Activated CD4-positive, alpha-beta T cell treated with anti-CD3 and anti-CD28 coated beads for 24 hours (primary cell): ENCODE measurements at places on chromosomes 16 and 17.

- no peak for DNase-seq
Measured at GRCh38 chr16:57372372-57373116, at the start of gene CX3CL1. TSS of gene CX3CL1 (plus strand) at chr16:57372490. CDS start at chr16:57372569, 79 bp downstream.

DNA sequence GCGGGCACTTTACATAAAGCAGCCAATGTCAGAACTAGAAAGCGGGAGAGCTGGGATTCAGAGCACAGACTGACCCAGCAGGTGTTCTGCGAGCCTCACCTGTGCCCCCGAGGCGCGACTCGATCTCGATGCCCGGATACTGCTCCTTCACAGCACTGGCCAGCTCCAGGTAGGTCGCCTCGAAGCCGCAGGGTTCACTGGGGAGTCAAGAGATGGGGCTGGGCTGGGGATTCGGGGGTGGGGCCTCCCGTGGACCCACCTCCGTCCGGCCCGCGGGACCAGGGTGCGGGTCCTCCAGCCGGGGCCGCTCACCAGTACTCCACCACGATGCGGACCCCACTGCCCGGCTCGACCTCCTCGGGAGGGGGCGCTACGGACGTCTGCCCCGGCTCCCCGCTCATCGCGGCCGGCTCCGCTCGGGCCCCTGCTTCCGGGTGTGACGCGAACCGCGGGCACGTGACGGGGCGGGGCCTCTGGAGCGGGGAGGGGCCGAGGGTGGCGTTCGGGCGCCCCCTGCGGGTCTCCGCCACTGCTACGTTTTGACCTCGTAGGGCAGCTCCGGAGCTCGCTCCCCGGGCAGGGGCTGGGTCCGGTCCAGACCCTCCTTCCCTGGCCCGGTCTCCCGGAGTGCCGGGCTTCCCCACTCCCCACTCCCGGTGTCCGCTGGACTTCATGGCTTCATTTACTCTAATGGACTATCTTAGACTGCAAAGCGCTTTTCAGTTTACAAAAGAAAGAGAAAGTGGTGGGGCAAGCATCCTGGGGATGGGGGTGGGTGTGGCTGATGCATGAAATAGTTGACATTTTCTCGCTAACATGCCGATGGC, at the start of gene MIEN1:
Gene MIEN1 (minus strand): TSS at position 438 of the 827 bp plus-strand sequence. CDS start 37 bp downstream, at position 401.
- DNase-seq = peak; percentile 92

GRCh38 chr17:66727634-66728570, 107.0 kb upstream of the CACNG5 start:
- DNase-seq = peak; percentile 19

GRCh38 chr16:22924492-22924891, 110.5 kb downstream of the HS3ST2 start:
- DNase-seq = no peak

GRCh38 chr17:81738801-81739393, 26.8 kb downstream of the SLC25A10 start:
- DNase-seq = no peak

- peak; percentile 50 for DNase-seq
Measured at GRCh38 chr17:17313350-17313991, 10.3 kb downstream of the NT5M start.

DNA sequence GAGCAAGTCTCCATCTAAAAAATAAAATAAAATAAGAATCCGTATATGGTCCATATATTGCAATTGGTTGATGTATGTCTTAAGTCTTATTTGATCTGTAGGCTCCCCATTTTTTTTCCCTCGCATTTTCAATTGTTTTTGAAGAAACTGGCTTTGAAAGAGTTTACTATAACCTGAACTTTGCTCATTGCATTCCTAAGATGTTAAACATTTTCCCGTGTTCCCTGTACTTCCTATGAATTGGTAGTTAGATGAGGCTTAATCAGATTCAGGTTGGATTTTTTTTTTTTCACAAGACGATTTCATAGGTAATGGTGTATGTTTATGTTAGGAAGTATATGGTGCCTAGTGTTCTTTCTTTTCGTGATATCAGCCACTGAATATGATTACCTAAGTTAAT, 3.3 kb downstream of the LRRC36 start:
- no peak for DNase-seq

GRCh38 chr17:16491131-16491702, 776 bp downstream of the LRRC75A start:
- DNase-seq = no peak

DNA sequence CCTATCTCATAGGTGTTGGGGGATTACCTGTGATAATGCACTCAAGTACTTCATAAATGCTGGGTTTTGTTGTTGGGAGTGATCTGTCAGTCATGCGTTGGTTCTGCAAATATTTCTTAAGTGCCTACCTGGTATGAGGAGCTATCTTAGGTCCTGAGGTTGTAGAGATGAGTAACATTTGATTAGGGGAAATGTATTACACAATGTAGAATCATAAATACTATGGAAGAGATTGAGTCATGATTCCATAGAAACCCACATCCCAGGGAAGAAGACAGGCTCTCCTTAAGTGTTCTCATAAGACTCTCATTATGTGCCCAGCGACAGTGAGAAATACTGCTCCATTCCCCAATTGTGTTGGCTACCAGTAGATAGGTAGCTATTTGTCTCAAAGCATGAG, 240.1 kb downstream of the FTO start:
- no peak for DNase-seq

DNA sequence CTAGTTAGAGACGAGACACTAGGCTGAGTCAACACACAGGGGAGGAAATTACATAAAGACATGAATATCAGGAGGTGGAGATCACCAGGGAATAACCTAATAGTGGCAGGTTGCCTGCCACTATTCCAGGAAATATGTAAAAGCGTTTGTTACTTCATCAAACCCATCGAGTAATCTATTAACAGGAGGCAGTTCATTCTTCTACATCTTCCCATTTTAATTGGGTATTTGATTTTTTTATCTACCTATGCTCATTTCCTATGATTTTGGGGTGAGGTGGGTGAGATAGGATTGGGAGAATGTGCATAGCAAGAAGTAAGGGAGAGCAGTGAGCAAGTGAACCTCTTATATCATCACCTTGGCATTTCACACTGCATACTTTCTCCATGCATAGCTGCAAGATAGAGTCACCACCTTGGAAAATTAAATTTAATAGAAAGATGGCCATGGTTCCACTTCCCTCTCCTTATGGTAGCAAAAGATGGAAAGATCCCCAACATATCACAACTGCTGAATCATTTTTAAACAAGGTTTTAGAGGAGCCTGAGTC, 312.2 kb downstream of the TMEM114 start:
- DNase-seq = no peak

- DNase-seq = peak; percentile 26
Measured at GRCh38 chr16:7025616-7026190, 306.9 kb upstream of the RBFOX1 start.

GRCh38 chr16:86874141-86874540, 295.8 kb downstream of the FOXL1 start:
- DNase-seq = peak; percentile 9

DNA sequence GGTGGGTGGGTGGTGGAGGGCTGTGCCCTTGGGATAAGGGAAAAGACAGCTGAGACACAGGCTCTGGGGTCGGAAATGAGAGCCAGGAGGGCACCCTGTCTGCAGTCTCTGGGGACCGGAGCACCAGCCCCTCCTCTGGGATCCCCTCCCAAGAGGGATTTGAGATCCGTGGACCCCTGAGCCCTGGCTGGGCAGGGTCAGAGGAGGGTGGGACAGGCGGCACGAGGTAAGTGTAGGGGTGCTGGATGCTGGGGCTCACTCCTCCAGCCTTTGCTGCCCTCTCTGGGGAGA, 425 bp downstream of the SGSH start:
- DNase-seq = no peak

- DNase-seq = no peak
Measured at GRCh38 chr16:50607447-50607846, 59.3 kb downstream of the NKD1 start.

- DNase-seq = no peak
Measured at GRCh38 chr17:31580706-31581490, 189.4 kb downstream of the RAB11FIP4 start.

GRCh38 chr16:17380613-17381012, 90.1 kb downstream of the XYLT1 start:
- no peak for DNase-seq

DNA sequence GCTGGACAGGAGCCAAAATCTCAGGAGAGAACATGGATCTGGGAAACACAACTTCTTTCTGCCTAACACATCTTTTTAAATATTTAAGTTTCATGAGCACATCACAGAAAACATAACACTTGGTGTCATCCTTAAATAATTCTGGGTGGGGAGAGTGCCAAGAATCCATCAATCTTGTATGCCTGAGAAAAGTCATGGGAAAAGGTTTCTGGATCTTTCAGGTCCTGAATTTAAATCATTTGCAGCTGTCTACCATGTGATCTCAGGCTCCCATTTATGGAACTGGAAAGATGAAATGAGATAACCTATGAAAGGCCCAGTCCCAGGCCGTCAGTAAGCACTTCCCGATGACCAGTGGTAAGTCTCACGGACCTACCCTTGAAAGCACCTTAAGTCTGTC, 15.1 kb downstream of the CDH11 start:
- no peak for DNase-seq

DNA sequence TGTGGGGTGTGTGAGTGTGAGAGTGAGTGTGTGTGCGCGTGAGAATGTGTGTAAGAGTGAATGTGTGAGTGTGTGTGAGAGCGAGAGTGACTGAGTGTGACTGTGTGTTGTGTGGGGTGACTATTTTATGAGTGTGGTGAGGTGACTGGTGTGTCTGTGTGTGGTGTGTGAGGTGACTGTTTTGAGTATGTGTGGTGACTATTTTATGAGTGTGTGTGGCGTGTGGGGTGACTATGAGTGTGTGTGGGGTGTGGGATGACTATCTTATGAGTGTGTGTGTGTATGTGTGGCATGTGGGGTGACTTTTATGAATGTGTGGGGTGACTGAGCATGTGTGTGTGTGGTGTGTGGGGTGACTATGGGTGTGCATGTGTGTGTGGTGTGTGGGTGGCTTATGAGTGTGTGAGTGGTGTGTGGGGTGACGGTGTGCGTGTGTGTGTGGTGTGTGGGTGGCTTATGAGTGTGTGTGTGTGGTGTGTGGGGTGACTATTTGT, 152.9 kb upstream of the PLCG2 start:
- DNase-seq = no peak

- no peak for DNase-seq
Measured at GRCh38 chr17:68892658-68893057, 62.5 kb downstream of the ABCA8 start.

- DNase-seq = peak; percentile 16
Measured at GRCh38 chr16:56013962-56014552, 138.9 kb upstream of the CES5A start.
